T-helper 2 cell (primary cell): ENCODE measurements at places on chromosomes 12 and 14.

DNA sequence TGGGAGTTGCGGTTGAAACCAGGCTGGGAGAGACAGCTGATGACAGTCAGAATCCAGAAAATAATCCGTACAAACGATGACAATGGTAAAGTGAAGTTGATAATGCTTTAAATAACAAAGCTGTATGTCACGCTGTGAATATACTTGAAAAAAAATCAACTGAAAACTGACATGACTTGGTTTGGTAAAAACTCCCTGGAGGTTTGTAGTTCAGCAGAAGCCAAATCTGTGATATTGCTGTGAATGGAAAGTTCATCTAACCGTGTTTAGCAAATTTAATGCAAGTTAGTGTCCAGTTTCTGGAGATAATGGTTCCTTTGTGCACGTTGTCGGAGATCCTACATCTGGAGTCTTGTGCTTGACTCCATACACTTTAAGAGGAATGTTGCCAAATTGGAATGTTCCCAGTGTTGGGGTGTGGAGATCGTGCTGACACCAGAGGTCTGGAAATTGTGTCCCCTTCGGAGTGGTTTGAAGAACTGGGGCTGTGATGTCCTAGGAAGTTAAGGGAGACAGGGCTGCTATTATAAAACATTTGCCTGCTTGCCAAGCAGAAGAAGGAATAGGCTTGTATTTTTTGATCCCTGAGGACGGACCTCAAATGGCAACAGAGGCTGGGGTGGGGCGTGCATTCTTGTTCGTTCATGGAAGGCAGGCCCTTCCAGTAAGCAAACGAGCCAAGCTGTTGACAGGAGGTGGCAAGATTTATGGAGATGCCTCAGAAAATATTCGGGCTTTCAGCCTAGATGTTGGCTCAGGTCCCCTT is 30.6 kb downstream of the PPFIBP1 start:
- DNase-seq: no peak

GRCh38 chr12:31206038-31206670 is 119.8 kb downstream of the SINHCAF start:
- no peak for DNase-seq

GRCh38 chr12:59151243-59151642 is 230.9 kb upstream of the LRIG3 start:
- no peak for DNase-seq

DNA sequence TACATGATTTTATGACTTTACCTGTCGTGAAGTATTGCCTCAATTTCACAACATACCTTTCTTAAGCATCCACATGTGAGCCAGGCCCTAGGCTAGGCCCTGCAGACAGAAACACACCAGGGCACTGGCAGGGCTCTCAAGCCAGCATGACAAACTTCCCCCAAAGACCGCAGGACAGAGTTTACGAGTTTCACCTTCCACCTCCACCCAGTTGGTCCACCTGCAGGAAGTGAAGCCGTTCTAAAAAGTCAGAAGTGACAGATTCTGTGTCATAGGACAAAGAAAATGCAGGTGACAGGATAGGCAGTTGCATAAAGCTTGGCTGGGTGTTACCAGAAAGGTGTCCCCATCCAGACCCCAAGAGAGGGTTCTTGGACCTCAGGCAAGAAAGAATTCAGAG is 382.3 kb downstream of the PCNX1 start:
- DNase-seq: no peak

DNA sequence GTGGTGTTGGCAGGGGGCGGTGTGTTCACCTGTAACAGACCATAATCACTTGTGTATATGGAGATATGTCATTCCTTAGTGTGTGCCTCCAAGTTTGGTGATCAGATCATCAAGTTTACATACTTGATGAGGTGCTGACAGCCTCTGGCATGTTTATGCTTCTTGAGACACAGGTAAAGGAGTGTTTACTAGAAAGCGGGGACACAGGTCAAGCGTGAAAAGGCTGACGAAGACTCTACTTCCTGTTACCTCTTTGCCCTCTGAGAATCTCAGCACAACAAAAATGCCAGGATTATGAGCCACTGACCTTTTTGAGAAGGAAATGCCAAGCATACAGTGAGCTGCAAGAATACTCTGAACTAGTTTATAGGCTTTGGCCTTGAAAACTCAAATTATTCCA is 29.6 kb downstream of the PRDM4 start:
- no peak for DNase-seq

DNA sequence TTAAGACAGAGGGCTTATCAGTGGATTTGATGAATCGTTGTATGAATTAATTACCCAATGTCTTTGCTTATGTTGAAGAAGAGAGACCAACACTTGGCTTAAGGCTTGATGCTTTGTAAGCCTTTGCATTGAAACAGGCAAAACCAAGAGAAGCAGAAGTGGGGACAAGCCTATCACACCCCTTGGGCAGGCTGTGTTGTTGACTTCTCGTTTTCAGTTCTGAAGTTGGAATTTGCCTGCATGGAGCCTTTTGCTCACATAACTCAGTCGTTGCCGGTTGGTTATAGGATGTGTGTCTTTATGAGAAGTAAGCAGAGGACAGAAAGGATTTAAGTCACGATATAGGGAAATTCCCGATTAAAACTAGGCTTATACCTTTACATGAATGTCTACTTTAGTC is 94.7 kb downstream of the CCDC92 start:
- DNase-seq: no peak

- no peak for DNase-seq
Measured at GRCh38 chr14:67428501-67429031, 16.6 kb upstream of the PLEK2 start.

DNA sequence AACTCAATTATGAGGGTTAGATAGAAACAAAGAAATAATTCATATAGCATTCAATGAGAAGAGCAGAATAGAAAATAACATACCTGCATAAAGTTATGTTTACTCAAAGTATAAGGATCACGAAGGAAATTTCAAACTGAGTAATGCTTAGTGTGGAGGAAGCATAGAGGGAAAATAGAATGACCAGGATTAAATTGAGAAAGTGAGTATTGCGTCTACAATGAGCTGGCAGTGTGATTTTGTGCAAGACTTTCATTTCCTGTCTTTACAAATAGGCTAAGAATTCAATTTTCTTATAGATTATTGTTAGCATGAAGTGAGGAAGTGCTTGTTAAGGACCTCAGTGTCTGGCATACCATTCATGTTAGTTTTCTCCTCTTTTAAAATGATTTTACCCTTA is 12.0 kb downstream of the ADGRD1 start:
- DNase-seq: no peak

GRCh38 chr14:68762953-68763764 is 29.7 kb downstream of the ZFP36L1 start:
- DNase-seq: no peak

DNA sequence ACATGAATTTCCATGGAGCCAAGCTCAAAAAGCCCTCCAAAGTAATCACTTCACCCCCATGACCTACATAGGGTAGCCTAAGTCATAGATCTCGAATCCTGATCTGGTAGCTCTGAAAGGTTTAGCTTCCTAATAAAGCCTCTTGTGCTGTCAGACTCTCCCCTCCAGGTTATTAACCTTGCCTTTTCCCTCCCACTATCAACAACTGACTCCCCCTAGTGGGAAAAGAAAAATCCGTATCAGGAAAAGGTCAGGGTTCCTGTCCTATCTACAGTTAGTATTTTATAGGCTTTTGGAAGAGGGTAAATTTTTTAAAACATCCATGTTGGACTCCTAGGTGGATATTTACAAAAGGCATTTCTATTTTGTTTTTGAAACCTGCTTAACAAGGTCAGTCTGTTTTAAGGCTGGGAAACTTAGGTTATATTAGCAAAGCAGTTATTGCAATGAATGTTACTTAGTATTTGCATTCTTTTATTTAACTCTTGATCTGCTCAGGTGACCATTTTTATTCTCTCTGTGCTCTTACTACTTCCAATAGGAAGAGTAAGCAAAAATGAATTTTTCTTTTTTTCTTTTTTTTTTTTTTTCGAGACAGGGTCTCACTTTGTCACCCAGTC is 8.0 kb downstream of the YY1 start:
- DNase-seq: no peak

GRCh38 chr12:91093341-91093740 is 18.0 kb downstream of the LUM start:
- DNase-seq: no peak

GRCh38 chr12:76236640-76237039 is 111.6 kb downstream of the BBS10 start:
- no peak for DNase-seq

DNA sequence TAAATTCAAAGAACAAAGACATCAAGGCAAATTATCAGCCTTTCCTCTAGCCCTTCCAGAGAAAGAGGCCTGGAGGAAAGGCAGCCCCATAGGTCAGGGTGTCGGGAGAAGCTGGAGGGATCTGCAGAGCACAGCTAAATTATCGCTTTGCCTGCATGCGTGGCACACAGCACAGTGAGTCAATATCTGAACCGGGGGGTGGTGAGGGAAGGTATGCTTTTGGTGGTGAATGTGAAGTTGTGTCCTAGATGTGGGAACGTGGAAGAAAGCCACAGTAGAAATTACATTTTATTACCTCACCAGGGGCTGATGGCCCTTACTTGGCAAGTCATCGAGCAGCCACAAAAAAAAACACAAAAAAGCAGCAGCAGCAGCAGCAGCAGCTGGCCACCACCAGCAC is 243.2 kb downstream of the EGLN3 start:
- DNase-seq: no peak

- DNase-seq: no peak
Measured at GRCh38 chr12:89736995-89737394, 28.4 kb upstream of the ATP2B1 start.

- no peak for DNase-seq
Measured at GRCh38 chr14:88063811-88064210, 58.9 kb downstream of the GPR65 start.

GRCh38 chr12:26936559-26937442 is 980 bp downstream of the INTS13 start:
- DNase-seq: no peak

- no peak for DNase-seq
Measured at GRCh38 chr14:53742233-53742620, 214.4 kb downstream of the BMP4 start.

- DNase-seq: no peak
Measured at GRCh38 chr14:68245146-68246073, 425.8 kb downstream of the RAD51B start.

DNA sequence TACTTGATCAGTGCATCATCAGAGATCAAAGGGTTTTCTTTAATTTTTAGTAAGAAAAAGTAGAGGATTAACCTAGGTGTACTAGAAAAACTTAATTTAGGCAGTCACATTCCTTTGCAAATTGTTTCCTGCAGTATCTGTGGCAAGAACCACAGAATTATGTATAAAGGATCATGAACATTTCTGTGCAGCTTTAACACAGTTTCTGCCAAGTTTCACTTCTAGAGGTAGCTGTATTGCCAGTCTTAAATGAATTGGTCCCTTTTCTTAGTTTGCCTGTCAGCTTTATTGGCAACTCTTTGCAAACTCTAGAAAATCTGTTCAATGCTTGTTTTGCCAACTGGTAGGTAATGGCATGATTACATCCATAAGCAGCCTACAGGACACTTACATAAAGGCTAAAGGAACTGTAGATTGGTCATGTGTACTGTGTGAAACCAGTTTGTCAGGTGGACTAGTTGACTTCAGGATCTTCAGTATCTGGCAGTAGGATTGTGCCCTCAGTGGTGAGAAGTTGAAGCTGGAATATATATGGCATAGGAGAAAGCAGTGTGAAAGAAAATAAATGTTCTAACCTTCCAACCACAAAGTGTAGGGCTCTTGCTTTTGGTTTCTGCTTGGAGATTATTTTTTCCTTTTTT is 75.9 kb downstream of the TTLL5 start:
- DNase-seq: no peak

- no peak for DNase-seq
Measured at GRCh38 chr14:69906201-69906600, 27.0 kb downstream of the SMOC1 start.

DNA sequence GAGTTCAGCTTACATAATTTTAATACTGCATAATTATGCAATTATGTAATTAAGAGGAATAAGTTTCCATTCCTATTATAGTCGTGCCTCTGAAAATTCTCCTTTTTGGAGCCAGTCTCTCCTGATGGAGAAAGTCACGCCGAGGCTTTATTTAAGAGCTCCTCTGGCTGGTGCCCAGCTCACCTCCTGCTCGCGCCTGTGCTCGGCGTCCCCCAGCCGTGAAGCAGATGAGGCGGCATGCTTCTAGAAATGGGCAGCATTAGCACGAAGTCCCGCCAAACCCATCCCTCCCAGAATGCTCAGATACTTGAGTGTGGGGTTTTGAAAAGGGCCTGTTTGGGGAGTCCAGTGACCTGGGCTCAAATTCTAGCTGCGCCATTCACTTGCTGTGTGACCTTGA is 153.0 kb downstream of the PHETA1 start:
- DNase-seq: no peak

DNA sequence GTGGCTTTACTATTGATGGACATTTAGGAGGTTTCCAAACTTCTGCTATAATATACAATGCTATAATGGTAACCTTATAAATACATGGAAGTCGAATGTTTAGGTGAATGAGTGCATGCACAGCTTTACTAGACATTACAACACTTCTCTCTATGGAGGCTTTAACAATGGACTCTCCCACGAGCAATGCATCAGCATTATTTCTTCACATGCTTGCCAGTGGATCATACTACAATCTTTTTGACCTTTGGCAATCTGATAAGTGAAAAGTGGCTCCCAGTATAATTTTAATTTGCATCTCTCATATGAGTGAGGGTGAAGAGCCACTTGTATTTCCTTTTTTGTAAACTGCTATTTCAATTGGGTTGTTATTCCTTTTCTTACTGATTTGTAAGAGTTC is 18.2 kb downstream of the RDH12 start:
- DNase-seq: no peak

DNA sequence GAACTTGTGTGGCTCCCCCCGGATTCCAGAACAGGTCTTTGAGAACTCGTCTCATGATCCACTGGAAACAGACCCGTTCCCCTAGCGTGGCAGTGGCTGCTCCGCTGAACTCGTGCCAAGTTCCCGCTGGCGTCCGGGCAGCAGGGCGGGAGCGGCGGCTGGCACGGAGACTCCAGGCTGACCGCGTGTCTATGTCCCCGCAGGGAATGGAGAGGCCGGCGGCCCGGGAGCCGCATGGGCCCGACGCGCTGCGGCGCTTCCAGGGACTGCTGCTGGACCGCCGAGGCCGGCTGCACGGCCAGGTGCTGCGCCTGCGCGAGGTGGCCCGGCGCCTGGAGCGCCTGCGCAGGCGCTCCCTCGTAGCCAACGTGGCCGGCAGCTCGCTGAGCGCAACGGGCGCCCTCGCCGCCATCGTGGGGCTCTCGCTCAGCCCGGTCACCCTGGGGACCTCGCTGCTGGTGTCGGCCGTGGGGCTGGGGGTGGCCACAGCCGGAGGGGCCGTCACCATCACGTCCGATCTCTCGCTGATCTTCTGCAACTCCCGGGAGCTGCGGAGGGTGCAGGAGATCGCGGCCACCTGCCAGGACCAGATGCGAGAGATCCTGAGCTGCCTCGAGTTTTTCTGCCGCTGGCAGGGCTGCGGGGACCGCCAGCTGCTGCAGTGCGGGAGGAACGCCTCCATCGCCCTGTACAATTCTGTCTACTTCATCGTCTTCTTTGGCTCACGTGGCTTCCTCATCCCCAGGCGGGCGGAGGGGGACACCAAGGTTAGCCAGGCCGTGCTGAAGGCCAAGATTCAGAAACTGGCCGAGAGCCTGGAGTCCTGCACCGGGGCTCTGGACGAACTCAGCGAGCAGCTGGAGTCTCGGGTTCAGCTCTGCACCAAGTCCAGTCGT is 1.5 kb downstream of the APOLD1 start:
- DNase-seq: peak; percentile 63

- no peak for DNase-seq
Measured at GRCh38 chr12:126040307-126040706, 975.1 kb downstream of the AACS start.

GRCh38 chr12:58873496-58873895 is 46.8 kb downstream of the LRIG3 start:
- no peak for DNase-seq

- no peak for DNase-seq
Measured at GRCh38 chr12:46384451-46385309, 12.1 kb upstream of the SLC38A2 start.

- no peak for DNase-seq
Measured at GRCh38 chr14:70188659-70189455, at the start of gene SLC8A3. TSS of gene SLC8A3 (minus strand) at chr14:70188951. CDS start at chr14:70168422, 20,529 bp downstream.
